ENCODE measurements at places on chromosomes 4 and X.

DNA sequence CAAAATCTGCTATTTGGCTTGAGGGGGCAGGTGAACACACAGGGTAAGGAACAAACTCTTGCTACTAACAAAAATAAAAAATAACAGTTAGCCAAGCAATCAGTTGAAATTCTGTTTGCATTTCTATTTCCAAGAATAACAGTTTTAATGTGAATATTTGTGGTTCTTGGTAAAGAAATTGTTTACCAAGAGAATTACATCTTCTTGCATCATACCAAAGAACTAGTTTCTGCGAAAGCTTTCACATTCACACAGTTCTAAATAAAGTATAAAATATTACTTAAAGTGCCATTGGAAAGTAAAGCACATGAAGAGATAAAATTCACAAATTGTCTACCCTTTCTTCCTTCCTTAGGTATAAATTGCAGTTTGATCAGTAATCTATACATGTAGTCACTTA, 54.4 kb downstream of the KLHL4 start:
- no peak for DNase-seq

DNA sequence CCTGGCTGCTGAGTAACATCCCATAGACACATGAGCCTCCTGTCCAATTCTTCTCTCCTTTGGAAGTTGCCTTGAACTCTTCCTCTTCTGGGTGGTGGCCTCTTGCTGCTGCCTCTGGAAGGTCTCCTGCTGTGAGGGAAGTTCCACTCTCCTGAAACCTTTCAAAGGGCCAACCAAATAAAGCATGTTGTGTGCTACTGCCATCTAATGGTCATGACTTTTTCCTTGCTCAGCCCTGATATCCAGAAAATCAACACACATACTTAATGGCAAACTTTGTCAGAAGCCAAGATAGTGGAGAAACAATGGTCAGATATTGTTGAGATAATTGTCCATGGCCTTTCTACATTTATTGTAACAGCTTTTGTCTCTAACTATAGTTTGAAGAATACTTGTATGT, 19.1 kb upstream of the ZXDA start:
- no peak for DNase-seq

- DNase-seq = no peak
These were observed 63.4 kb upstream of the ENPEP start for GRCh38 chr4:110412354-110413065.

DNA sequence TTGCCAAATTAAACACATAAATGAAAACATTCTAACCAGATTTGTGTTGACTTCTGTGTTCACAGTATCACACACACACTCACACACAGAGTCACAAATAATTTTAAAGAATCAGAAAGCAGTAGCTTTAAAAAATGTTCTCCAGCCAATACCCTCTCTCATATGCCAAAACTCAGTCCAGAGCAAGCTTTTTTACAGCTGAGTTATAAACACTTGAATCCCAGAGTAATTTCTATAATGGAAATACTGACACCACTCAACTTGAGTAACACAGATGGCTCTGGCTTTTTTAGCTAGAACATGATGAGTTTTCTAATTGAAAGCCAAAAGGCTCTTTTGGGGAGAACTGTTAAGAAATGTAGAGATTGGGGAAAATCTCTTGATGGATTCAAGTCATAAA, 100.8 kb downstream of the DOCK11 start:
- no peak for DNase-seq

DNA sequence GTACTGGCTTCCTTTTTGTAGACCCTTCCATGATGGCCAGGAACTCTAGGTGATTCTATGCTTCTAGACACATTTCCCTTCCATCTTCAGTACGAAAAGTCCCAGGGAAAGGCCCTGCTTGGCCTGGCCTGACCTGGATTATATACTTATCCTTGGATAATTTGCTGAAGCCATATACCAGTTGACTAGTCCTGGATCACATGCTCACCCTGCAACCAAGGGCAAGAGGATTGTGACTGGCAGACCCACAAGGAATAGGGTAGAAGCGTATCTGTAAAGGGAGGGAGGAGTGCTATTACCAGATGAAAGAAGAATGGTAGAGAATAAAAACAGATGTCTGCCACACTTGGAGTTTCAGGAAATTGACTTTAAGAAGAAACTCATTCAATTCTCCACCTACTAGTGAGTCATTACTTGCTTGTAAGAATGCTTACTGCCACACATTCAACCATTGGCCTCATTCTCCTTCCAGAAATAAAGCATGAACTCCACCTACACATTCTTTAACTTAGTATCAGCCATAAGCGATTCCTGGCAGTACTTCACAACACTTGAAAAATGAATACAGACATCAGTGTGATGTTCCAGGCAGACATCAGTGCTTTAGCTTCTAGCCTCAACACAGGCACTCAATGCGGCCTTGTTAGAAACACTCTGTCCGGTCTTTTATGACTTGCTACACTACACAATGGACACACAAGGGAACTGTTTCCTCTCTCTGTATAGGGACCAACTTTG, 141.8 kb downstream of the CBR4 start:
- no peak for DNase-seq

GRCh38 chr4:129994715-129995114, 898.8 kb downstream of the C4orf33 start:
- DNase-seq = no peak

DNA sequence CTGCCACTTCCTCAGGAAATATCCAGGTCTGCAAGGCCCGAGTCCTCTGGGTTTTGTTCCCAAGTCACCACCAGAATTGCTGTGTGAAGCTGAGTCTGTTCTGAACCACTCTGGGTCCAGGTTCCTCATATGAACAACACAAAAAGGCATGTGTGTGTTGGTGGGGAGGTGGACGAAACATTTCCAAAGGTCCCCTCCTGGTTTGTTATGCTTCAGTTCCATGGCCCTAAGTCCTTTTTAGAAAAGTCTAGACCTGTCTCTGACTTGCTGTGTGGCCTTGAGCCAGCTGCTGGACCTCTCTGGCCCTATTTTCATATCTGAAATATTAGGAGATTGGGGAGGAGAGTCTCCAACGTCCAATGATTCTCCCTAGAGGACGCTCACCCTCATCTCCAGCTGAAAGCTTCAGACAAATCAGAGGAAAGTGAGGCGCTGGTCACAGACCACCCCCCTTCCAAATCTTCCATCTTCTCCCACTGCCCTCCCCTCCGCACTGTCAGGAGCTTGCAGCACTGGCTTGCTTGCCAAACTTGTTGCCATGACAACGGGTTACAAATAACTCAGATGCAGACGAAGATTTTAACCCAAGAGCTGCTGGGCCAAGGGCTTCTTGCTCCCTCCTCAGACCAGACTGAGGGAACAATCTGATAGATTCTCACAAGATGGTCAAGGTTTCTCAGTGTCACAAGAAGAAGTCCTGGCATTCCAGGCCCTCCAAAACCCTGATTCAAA, 64.5 kb downstream of the SMC1A start:
- DNase-seq = no peak

GRCh38 chr4:24265989-24266388, 318.4 kb downstream of the DHX15 start:
- DNase-seq = no peak

DNA sequence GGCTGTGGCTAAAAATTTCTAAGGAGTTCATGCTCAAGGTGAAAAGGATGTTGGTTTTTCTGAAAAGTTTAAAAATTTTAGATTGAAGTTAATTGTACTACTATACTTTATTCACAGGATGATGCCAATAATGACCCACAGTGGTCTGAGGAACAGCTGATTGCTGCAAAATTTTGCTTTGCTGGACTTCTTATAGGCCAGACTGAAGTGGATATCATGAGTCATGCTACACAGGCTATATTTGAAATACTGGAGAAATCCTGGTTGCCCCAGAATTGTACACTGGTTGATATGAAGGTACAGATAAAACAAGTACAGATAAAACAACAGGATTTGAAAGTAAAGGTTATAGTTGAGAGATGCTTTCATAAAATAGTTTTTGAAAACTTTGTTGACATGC, 12.2 kb downstream of the PAICS start:
- no peak for DNase-seq

DNA sequence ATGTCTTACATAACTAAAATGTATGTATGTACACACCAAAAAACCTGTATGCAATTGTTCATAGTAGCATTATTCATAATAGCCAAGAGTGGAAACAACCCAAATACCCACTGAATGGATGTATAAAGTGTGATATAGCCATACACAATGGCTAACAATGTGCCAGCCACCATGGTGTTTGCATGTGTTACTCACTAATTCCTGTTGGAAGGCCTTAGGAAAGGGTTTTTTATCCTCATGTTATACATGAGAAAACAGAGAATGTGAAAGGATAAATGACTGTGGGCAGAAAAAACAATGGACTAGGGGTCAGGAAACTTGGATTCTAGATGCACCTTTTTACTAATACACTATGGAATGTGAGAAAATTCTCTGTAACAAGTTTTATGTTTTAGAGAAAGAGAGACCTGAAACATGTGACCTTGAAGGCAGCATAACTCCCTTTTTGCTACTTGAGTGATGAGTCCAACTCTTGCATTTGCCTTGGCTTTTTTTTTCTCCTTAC, 55.7 kb downstream of the TIGD2 start:
- DNase-seq = no peak

DNA sequence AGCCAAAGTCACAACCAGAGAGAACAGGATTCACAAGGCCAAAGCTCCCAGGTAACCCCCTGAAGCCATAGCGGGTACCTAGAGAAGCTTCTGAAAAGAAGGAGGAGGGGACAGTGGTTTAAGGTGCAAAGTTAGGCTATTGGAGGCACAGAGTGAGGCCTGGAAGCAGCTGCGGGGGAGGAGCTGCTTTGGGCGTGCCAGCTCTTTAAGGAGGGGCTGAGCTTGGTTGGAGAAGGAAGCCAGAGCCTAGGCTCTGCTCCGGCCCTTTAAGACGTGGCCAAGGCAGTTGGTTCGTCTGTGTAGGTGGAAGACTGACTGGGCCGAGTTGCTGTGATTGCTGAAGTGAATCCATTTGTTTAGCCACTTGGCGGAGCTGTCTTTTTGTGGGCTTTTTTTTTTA, 1.5 kb downstream of the KLF8 start:
- no peak for DNase-seq

GRCh38 chr4:176569301-176569700, 223.4 kb downstream of the VEGFC start:
- no peak for DNase-seq

GRCh38 chr4:101264993-101265815, 82.1 kb downstream of the PPP3CA start:
- DNase-seq = no peak

DNA sequence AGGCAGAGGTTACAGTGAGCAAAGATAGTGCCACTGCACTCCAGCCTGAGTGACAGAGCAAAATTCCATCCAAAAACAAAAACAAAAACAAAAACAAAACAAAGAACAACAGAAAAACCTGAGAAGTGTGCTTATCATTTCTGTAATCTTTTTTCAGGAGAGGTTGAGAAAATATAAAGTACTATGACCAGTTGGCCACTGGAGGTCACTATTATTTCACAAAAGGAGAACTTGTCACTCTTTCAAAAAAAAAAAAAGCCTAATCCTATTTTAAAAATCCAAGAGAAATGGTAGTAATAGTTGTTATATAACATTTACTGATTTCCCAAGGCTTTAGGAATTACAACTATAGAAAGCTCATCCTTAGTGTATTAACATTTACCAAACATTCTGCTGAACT, 24.9 kb upstream of the RNF150 start:
- DNase-seq = no peak

GRCh38 chr4:181946902-181947301, 296.3 kb upstream of the TENM3 start:
- DNase-seq = no peak

DNA sequence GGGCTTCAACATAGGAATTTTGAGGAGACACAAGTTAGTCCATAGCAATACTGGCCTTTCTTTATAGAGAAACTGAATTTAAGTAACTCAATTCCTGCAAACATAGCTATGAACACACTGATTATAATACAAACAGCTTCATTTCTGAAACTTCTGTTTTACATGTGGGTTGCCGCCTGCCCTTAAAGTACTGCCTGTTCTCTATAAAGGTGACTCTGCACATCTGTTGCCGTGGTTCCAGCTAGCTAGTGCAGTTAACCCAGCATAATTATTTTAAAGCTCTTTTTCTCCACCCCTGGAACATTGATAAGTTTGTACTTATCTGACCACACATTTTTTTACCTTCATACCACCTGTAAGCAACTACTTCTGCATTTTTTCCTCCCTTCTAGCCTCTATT, 177.6 kb downstream of the NWD2 start:
- DNase-seq = no peak

- no peak for DNase-seq
These were observed 27.3 kb upstream of the NEIL3 start for GRCh38 chr4:177282284-177282835.

DNA sequence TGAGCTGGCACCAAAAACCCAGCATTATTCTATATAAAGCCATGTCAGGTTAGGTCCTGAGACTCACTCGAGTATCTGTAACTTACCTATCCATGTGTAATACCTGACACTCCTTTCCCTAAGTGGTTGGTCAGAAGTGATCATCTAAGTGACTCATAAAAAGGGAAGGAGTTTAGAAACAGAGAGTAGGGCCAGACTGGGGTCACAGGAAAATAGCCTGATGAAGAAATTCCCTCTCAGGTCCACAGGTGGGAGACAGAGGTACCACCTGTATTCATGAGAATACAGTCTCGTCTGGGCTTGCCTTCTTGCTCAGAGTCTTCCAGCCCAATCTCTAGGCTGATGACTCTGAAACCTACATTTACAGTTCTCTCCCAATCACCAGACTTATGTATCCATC, 161.8 kb upstream of the MAP3K15 start:
- no peak for DNase-seq

DNA sequence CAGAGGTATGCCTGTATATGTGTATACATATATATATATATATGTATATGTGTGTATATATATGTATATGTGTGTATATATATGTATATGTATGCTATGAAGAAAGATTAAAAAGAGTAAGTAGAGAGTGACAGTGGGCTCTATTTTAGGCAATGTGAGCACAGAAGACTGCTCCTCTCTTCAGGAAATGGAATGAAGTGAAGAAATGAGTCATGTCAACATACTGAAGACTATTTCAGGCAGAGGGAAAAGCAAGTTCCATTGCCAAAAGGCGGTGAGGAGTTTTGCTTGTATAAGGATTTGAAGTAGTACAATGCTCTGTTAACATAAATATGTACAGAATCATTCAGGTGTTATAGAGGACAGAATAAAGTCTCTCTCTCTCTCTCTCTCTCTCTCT, 773.2 kb upstream of the FTHL17 start:
- DNase-seq = no peak

DNA sequence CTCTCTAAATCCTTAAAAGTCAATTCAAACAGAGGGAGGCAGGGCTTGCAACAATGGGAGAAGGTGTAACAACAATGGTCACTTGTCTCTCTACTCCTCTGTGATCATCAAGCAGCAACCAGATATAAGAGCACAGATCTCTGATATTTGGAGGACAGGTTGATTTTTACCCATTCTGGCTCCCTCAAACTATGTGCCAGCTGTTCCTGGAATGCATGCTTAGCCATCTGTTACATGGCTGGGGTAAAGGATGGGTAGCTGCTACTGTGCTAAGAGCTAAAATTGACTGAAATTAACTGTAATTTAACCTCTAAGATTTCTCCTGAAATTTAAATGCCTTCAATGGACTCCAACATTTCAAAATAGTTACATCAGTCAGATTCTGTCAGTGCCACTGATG, 1459.9 kb downstream of the PCDH7 start:
- no peak for DNase-seq

GRCh38 chr4:93334003-93334402, 494.6 kb upstream of the ATOH1 start:
- DNase-seq = no peak

GRCh38 chrX:119991005-119991787, 47.6 kb upstream of the NKAP start:
- no peak for DNase-seq

GRCh38 chr4:173731257-173731656, 201.2 kb upstream of the HAND2 start:
- no peak for DNase-seq

All from stimulated activated CD8-positive, alpha-beta memory T cell treated with anti-CD3 and anti-CD28 coated beads, Interleukin-4, amount 100 ng/mL, for 4 hours (primary cell).